ENCODE measurements at places on chromosomes 4 and X.

DNA sequence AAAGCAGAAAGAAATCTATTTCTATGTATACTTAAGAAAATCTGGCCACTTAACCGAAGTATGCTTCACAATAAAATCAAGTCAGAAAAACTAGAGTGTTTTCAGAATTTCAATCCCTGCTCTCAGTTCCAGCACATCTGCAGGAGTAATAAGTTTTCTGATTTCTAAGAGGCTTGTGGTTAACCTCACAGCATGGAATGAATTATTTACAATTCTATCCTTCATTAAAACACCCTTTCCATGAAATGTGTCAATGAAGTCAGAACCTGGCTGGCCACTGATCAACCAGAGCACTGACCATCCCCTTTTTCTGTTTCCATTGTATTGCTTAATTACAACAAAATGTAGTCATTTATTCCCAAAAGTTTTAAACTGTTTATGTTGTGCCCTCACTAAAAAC is 781.4 kb upstream of the INTU start:
- no peak for DNase-seq

DNA sequence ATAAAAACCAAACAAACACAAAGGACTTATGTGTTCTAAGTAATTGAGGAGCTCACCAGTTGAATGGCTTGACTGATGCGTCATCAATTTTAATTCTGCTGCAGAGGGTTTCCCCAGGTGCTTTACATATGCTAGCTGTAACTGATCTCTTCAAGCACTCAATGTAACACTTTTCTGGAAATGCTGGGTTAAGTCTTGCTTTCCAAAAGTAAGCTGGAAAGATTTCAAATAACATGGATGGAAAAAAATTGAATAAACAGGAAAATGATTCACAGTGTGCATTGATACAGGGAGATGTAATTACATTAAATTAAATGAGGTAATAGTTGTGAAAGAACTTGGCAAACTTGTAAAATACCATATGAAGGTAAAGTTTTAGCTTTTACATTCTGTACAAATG is 186.7 kb upstream of the WDFY3 start:
- DNase-seq, result no peak

DNA sequence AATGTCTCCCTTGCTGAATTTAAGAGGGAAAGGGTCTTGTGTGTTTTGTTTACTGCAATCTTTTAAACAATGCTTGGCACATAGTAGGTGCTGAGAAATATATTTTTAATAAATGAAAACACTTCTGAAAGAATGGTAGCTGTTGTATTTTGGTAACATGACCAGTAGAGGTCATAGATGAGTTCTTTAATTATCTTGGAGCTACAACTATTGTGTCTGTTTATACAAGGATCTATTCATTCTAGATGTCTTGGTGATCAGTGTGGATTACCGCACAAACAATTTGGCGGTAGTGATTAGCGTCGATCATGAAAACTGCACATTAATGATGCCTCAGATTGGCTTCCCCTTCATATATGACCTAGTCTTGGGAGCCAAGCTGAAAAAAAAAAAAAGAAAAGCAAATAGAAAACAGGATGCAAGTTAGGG is 21.4 kb upstream of the SCRG1 start:
- no peak for DNase-seq

GRCh38 chr4:118942465-118942864 is 53.8 kb downstream of the SYNPO2 start:
- no peak for DNase-seq

Data from activated CD8-positive, alpha-beta memory T cell treated with anti-CD3 and anti-CD28 coated beads for 1 hour (primary cell).